ENCODE measurements at places on chromosomes 1 and 21. TPM values are rescaled to one million over a fixed set of nuclear protein-coding genes. Genes with fewer than 3 reads are reported as not detected.

Gene COL6A1
- 7.6 TPM for polyA plus RNA-seq

Gene RCAN3
- 0.78 TPM for polyA plus RNA-seq

Gene IFNLR1
- polyA plus RNA-seq = not detected

Gene GJA9
- polyA plus RNA-seq = not detected

Gene OR6N1
- polyA plus RNA-seq = not detected

Gene LCE2D
- not detected for polyA plus RNA-seq

Gene SHE
- polyA plus RNA-seq = not detected

Gene NMNAT1
- 3.2 TPM for polyA plus RNA-seq

Gene DYRK3
- polyA plus RNA-seq = 10.1 TPM

Gene CLDN17
- not detected for polyA plus RNA-seq
